ENCODE measurements at places on chromosomes 16 and 17.

- no peak for DNase-seq
These were observed 73.9 kb downstream of the GNAO1 start for GRCh38 chr16:56265184-56265583.

- DNase-seq = no peak
These were observed 79.0 kb upstream of the CDH11 start for GRCh38 chr16:65200857-65201256.

DNA sequence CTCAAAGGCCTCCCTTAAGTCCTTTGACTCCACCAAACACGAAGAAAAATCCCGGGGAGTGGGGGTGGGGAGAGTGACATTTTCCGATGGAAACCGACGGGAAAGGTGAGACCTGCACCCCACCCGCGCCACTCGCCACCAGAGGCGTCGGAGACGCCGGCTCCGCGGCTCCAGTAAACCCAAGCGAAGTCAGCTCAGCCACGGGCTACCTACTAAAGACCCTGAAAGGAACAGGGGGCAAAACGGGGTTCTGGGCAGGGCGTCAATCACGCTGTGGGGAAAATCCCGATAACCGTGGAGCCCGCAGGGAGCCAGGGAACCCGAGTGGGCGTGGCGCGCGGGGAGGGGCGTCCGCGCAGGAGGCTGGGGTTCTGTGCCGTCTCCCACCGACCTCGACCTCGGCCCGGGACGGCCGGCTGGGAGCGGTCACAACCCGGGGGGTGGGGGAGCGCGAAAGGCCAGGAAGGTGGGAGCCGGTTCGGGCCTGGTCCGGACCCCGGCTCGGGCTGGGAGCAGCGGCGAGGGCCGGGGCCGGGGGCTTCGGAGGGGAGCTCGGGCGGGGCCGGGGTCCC is 565 bp downstream of the WDR45B start:
- DNase-seq = peak; percentile 20

DNA sequence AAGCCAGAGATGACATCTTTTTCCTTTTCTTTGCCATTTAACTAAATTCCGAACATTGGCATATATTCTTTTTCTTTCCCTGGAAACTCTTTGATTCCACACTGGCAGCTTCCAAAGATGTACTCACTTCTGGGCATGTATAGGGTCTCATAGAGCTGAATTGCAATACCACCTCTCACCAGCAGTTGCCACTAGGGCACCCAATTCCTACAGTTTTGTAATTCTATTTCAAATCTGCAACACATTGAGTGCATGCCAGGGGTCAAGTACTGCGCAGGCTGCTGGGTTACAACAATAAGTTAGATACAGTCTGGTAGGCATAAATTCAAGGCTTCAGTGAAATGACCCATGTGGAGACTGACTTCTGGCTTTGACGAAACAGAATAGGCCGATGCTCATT is 208.8 kb upstream of the NLRP1 start:
- no peak for DNase-seq

DNA sequence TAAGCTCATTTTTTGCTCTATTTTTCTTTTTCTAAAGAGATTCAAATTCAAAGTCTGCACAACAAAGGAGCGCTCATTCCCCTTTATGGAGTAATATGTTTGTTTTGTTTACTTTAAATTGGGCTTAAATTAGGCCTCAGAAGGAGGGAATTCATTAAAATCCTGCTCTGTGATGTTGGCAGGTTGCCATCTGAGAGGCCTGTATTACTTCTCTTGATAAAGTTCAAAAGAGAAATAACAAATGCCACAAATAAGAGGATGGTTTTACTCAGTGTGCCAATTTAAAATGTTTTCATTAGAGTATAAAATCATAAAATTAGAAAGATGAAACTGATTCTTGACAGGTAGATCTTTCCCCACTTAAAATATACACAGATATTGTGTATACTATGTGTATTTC is 54.5 kb upstream of the HLF start:
- DNase-seq = no peak

GRCh38 chr17:41396996-41397660 is at the start of gene KRT31:
TSS of gene KRT31 (minus strand) at chr17:41397608. CDS start at chr17:41397539, 69 bp downstream.
- no peak for DNase-seq

GRCh38 chr16:28158136-28158535 is 53.6 kb downstream of the XPO6 start:
- DNase-seq = no peak

GRCh38 chr17:32156656-32157055 is 14.4 kb downstream of the RHOT1 start:
- DNase-seq = no peak

DNA sequence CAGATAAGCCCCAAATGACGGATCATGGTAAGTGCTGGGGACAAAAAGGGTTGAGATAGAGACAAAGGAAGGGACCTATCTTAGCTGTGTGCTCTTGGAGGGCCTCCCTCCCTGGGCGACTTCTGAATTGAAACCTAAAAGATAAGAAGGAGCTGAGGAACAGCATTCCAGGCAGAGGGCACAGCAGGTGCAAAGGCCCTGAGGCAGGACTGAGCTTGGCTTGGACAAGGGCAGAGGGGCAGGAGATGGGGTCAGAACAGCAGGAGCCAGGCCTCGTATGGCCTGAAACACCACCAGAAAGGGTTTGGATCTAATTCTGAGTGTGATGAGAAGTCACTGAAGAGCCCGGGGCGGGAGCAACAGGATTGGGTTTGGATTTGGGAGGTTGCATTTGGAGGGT is 75.4 kb downstream of the RTN4RL1 start:
- no peak for DNase-seq

DNA sequence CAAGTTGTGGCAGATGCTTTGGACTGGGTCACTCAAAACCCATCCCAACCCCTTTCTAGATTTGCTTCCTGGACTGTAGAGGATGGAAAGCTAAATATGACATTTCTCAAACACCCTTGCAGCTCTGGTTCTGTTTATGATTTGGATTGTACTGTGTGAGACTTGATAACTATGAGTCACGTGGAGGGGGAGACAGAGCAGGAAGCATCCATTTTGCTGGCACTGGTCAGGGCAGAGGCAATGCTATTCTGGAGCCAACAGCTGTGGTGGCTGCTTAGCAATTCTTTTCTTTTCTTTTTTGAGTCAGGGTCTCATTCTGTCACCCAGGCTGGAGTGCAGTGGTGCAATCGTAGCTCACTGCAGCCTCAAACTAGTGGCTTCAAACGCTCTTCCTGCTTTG is 13.6 kb upstream of the TERF2 start:
- DNase-seq = no peak

DNA sequence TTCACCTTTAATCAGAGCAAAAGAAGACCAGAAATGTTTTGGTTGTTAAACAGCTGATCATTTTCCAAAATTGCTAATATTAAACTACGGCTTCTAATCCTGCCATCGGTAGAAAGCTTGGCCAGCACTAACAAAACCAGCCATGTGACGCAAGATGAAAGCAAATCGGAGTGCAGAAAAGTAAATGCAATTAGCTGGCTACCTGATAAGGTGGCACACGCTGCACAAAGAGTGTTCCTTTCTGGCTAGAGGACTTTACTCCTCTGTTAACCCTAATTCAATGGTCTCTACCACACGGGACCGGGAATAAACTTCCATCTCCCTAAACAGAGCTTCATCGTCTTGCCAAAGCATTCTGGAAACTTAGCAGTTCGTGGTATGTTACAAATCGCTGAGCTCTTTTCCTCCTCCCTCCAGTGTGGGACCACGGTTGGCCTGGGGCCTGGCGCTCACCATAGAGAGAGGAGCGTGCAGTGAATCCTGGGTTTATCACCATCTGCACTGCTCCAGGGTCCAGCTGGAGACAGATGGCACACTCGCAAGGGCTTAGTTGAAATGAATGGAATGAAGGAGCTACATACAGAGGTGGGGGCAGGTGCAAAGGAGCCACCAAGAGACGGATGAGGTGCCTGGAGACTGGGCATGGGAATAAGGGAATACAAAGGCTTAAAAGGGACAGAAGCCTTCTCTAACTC is 10.1 kb upstream of the COG1 start:
- DNase-seq = no peak

DNA sequence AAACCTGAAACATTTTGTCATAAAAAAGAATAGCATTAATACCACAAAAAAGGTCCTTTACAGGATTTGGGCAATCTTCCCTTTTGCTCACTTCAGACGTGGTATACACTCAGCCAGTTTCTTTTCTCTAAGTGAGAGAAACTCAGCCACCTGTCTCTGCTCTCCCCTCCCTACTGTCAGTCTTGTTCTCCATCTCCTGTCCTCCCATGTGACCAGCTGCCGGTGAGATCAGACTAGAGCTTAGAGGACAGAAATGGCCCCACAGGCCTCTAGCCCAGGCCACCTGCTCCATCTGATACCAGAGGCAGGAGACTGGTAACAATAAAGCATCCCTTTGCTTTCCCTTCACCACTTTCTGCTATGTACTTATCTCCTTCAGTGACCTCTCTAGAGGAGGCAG is 34.9 kb downstream of the CMC2 start:
- no peak for DNase-seq

DNA sequence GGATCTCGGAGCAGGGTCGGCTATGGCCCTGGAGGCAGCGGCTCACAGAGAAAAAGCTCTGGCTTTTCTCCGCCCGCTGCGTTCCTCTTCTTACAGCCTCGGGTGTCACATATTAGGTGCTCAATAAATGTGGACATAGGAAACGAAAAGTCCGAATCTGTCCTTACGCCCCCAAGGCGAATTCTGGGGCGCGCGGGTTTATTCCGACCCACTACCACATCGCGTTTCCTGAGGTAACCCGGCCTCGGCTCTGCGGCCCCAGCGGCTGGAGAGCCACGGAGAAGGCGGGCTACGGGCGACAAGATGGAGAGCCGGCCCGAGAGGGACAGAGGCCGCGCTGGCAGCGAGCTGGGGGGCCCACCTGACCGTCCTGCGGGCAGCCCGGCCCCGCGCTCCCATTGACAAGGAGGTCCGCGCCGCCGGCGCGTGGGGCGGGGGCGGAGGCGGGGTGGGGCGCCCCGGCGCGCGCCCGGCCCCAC is 573 bp upstream of the GNAO1 start:
- no peak for DNase-seq

- no peak for DNase-seq
These were observed 267.7 kb upstream of the ZFHX3 start for GRCh38 chr16:73315645-73316044.

- no peak for DNase-seq
These were observed 48.1 kb downstream of the MYO18A start for GRCh38 chr17:29131814-29132682.

DNA sequence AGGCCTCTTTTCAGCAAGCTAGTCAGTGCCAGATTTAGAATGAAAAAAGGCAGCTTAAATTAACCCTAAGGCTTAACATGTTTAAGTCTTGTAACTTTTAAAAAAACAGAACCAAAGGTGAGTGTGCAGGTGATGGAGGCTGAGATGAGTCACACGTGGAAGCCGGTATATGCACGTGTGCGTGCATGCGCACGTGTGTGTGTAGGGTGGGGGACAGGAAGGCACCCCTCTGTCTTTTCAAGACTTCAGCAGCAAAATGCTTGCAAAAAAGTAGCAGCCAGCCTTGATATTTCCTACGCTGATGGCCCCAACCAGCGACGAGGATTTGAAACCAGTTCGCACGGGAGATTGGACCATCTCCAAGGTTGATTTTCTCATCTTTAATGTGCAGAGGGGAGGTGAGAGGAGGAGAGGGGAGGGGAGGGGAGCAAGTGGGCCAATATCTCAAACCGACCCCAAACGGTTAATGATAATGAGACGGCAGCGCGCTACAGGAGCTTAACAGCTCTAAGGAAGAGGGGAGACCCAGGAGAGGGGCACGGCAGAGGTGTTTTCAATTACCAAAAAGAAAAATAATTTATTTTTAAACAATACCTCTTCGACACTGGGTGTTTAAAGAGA is 154.7 kb downstream of the ZNF423 start:
- DNase-seq = no peak

GRCh38 chr16:81765111-81765919 is 13.8 kb upstream of the PLCG2 start:
- DNase-seq = no peak

DNA sequence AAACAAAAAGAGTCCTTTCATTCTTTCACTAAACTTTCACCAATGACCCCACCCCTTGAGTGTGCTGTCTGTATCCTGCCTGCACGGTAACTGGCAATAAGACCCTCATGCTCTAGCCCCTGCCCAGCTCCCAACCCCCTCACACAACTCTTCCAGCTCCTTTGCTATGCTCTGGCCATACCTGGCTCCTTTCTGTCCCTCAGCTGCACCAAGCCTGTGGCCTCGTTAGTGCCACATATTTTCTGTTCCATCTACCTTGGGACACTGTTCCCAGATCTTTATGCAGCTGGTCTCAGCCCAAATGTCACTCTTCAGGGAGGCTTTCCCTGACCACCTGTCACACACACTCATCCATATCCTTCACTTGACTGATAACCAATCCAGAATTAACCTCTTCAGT is 47.3 kb downstream of the C16orf82 start:
- DNase-seq = no peak

DNA sequence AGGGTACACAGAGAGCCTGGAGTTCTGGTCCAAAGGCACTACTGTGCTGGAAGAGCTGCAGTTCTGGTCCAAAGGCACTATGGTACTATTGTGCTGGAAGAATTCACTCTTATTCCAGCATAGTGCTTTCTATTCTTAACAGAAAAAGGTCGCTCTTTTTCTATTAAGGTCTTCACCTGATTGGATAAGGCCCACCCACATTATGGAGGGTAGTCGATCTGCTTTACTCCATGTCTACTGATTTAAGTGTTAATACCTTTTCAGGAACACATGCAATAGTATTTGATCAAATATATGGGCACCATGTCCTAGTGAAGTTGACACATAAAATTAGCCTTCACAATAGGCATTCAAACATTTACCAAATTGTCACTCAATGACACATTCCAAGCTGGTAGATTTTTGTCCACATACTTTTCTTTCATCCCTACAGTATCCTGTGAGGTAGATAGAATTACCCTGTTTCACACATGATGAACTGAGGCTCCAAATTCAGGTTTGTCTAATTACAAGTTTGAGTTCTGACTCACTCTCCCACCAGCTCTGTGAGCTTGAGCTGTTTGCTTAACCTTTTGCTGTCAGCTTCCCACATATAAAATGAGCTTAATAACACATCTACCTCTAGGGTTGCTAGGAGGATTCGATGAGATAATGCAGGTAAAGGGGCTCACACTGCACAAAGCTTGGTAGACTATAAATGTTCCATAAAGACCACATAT is 129.9 kb downstream of the AIPL1 start:
- no peak for DNase-seq

GRCh38 chr16:89629827-89630610 is 16.6 kb downstream of the DPEP1 start:
- no peak for DNase-seq

DNA sequence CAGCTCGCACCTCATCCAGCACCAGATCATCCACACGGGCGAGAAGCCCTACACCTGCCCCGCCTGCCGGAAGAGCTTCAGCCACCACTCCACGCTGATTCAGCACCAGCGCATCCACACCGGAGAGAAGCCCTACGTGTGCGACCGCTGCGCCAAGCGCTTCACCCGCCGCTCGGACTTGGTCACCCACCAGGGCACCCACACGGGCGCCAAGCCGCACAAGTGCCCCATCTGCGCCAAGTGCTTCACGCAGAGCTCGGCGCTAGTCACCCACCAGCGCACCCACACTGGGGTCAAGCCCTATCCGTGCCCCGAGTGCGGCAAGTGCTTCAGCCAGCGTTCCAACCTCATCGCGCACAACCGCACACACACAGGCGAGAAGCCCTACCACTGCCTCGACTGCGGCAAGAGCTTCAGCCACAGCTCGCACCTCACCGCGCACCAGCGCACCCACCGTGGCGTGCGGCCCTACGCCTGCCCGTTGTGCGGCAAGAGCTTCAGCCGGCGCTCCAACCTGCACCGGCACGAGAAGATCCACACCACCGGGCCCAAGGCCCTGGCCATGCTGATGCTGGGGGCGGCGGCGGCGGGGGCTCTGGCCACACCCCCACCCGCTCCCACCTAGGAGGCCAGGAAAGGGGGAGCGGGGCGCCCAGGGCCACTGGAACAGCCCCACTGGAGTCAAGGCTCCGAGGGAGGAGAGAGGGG is 7.5 kb downstream of the ZNF205 start:
- DNase-seq = no peak

- no peak for DNase-seq
These were observed 77.3 kb downstream of the PHKB start for GRCh38 chr16:47538472-47538871.

Measured in T-helper 2 cell (primary cell).